ENCODE measurements at places on chromosomes 2 and 18.

DNA sequence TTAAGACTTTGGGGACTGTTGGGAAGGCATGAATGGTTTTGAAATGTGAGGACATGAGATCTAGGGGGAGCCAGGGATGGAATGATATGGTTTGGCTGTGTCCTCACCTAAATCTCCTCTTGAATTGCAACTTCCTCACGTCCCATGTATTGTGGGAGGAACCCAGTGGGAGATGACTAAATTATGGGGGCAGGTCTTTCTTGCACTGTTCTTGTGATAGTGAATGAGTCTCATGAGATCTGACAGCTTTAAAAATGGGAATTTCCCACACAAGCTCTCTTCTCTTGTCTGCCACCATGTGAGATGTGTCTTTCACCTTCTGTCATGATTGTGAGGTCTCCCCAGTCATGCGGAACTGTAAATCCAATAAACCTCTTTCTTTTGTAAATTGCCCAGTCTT is 11.5 kb upstream of the MBP start:
- no peak for DNase-seq

DNA sequence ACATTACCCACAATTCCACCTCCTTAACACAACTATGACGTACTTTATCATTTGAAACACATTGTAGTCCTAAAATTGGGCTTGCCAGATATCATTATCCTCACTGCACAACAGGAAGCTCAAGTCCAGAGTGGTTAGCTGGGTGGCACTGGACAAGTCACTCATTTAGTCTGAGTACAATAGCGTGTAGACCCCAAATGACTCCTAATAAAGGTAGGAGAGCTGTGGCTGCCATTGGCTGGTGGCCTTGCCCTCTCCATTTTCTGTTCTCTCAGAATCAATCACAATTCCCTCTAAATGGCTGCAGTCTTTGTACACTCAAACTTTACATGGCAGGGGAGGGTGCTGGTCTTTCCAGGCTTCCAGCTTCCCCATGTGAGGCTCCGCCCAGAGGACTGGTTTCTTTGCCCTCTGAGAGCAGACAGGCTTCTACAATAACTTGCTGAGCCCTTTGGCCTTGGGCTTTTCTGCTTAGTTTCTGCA is 11.7 kb downstream of the PSTPIP2 start:
- no peak for DNase-seq

GRCh38 chr2:210169516-210170195 is 1.6 kb downstream of the KANSL1L start:
- DNase-seq, result no peak

- no peak for DNase-seq
Observed at GRCh38 chr2:47069628-47070154, 85.4 kb downstream of the STPG4 start.

DNA sequence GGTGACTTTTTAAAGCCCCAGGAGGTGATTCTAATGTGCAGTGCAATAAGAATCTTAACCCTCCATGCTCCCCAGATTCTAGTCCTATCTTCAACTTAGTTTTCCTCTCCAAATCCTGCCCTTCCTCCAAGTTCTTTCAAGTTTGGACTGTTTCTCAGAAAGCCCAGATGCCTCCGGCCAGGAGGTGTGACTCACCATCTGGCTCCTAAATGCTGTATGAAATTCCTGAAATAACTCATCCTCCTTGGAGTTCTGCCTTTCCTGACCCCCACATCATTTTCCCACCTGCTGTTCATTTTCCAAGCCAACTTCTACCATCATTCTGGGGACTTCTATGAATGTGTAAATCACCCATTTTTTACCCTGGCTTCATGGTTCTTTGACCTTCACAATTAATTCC is 118.2 kb upstream of the NOL4 start:
- no peak for DNase-seq

DNA sequence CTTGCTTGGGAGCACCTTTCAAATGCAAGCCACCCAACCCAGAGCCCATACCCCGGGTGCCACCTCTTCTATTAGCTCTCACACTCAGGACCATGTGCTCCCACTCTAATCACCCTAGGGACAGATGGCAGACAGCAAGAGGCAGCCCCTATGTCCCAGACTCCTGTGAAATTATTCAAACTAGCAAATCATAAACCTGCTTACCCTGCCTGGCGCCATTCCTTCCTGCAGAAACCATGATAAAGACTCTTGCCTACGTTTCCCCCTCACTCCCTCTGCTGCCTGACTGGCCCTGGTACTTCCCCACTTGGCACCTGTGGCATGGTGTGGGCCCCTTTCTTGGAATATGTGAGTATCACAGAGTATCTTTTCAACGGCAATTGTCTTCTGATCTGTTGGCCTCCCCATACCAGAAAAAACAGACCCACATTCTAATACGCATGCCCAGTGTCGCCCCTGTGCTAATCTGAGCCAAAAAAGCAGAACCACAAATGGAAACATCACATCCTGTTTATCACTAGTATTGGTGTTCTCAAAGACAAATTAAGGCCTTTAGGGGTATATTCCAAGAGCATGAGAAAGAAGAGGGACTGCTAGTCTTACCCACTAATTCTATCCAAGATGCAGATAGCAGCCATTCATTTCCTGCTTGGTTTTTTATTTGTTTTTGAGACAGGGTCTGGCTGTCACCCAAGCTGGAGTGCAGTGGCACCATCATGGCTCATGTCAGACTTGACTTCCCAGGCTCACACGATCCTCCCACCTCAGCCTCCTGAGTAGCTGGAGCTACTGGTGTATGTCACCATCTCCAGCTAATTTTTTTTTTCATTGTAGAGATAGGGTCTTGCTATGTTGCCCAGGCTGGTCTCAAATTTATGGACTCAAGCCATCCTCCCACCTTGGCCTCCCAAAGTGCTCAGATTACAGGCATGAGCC is 44.1 kb upstream of the TTC39C start:
- DNase-seq, result no peak

GRCh38 chr2:25445464-25445863 is 103.7 kb upstream of the DNMT3A start:
- DNase-seq, result no peak

DNA sequence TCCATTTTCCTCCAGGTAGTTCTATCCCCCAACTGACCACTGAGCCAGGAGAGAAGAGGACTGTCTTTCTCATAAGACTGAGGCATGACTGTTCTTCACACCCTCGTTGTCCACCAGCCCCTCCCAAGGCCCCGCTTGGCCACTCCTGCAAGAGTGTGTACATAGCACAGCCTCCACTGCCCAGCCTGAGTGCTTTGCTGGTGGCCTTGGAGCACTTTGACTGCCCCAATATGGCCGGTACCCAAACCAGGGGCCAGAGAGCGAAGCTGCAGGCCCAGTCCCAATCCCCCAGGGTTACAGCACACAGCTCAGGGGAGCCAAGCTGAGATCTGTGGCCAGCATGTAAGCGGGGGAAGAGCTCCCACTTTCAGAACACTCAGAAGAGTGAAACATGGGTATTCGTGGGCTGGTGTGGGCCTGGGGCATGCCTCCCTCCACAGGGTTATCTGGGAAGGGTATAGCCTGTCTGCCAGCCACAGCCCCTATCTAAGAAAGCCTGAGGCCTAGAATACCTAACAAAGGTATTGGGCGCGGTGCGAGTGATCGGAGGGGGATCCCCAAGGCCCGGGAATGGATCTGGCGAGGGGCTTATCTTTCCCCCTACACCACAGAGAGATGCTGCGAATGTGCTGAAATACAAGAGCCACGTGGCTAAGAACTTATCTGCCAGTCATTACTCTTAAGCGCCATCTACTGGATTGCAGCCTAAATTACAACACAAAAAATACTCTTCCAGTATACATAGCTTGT is 163.8 kb downstream of the WDPCP start:
- DNase-seq, result no peak

GRCh38 chr2:94996305-94997100 is 29.0 kb upstream of the MAL start:
- no peak for DNase-seq

DNA sequence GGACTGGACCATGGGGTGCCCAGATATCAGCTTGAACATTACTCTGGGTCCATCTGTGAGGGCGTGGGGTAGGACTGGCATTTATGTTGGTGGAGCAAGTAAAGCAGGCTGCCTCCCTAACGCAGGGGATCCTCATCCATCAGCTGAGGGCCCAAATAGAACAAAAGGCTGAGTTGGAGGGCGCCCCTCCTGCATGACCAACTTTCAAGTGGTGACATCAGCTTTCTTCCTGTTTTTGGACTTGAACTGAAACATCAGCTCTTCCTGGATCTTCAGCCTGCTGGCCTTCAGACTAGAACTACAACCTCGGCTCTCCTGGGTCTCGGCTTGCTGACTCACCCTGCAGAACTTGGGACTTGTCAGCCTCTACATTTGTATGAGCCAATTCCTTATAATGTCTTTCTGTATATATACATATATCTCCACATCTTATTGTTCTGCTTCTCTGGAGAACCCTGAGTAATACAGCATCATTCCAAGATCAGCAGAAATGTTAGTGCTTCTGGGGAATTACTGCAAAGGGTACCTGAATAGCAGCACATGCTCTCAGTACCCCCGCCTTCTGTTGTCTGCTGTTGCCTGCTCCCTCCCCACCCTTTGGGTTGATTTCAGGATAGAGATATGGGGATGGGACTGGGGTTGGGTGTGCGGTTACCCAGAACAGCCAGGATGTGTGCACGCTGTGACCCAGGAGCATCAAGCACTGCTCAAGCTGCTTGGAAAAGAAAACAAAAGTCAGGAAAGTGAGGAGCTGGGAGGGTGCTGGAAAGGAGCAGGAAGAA is 20.0 kb downstream of the TMEM127 start:
- DNase-seq, result no peak

GRCh38 chr2:74099271-74099670 is 48.4 kb downstream of the BOLA3 start:
- no peak for DNase-seq

- DNase-seq, result no peak
Observed at GRCh38 chr2:58862244-58862643, 621.1 kb upstream of the FANCL start.

DNA sequence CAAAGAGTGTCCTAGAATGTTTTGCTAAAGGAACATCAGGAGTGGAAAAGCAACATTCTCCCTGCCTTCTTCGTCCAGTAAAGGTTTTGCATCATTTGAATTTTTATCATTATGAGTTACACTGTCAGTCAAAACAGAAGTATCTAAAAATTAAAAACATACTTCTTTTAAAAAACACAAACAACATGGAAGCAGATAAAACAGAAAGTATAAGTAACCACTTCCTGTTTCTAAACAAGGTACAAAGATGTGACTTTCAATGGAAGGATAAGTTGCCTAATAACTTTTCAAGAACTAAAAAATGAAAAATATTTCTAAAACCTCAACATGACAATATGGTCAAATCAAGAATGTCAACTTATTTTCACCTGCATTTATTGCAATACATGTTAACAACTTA is 158.2 kb downstream of the STK39 start:
- no peak for DNase-seq

DNA sequence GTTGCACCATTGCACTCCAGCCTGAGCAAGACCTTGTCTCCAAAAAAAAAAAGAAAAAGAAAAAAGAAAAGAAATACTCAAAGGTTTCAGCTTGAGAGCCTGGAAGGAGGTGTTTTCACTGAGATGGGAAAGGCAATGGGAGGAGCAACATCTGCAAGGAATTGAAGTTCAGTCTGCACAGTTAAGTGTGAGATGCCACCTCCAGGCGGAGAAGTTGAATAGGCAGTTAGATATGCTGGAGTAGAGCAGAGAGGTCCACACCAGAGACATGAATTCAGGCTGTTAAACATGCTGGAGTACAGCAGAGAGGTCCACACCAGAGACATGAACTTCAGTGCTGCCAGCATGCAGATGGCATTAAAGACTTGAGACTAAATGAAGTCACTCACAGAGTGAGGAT is 41.4 kb upstream of the DTNB start:
- DNase-seq, result no peak

GRCh38 chr2:140177086-140177485 is 1396.9 kb upstream of the NXPH2 start:
- no peak for DNase-seq

DNA sequence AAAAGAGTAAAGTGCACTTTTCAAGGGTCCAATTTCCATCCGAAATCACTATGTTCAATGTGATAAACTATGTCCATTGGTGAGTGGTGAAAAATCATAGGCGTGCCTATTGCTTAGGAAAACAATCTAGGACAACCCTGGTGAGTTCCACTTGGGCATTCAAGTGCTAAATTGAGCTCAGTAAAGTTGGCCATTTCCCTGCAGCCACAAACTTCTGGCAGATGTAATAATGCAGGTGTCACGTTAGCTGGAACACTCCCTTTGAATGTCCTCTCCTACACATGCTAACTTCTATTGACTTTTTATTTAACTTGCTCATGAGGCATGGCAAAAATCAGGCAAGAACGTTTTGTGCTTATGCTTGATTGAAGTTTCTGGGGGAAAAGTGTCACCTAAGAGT is 67.1 kb downstream of the CPS1 start:
- DNase-seq, result no peak

GRCh38 chr2:221112744-221113143 is 459.4 kb downstream of the EPHA4 start:
- DNase-seq, result no peak

DNA sequence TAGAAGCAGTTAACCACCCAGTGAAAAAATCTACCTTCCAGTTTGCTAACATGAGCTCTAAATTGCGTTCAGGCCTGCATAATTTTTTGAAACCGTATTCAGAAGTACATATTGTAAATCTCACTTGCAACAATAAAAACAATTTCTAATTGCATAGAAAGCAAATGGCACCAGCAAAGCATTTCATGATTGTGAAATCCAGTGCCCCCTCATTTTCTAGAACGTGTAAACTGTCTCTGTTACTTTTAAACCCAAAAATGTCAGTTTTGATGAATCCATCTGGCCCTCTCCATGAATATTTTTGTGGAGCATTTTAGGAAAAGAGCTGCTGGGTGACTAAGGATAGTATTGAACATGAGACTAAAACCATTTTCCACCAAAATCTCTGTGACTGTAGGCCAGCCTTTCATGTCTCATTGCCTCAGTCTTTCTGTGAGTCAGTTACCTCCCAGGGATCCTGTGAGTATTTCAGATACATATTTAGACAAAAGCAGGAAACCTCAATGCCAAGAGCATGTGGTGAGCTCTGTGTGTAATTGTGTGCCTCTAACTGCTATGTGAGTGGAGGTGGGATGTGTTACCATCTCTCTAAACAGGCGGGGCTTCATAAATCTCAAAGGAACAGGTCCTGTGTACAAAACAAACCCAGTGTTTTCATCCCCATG is 477.8 kb upstream of the DCC start:
- no peak for DNase-seq

DNA sequence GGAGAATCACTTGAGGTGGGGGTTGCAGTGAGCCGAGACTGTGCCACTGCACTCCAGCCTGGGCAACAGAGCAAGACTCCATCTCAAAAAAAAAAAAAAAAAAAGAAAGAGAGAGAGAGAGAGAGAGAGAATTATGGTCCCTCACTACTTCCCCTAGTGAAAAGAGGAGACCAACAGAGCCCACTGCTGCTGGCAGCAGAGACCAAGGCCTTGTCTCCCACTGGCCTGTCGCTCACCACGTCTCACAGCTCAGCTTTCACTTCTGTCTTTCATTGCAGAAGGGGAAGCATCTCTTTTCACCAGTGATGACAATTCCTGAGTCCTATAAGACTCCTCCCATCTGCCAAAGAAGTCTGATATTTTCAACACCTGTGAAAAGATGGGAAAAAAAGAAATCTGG is 81.3 kb downstream of the CLHC1 start:
- DNase-seq, result no peak

GRCh38 chr2:226295681-226296080 is 503.9 kb downstream of the IRS1 start:
- DNase-seq, result no peak
